ENCODE measurements at places on chromosomes 16 and 17. TPM values are rescaled to one million over a fixed set of nuclear protein-coding genes. Genes with fewer than 3 reads are reported as not detected.

The NPTX1 gene
- 0.67 TPM for total RNA-seq

The CCNF gene
- total RNA-seq: 4.4 TPM

The WNT9B gene
- not detected for total RNA-seq

GRCh38 chr17:19290066-19290705, 53.0 kb downstream of the EPN2 start:
- DNase-seq: no peak
- no peak overlapping the region for H3K27ac ChIP-seq
- no peaks in the 10 kb centered on the region for H3K4me1 ChIP-seq
- no peak overlapping the region for H3K4me3 ChIP-seq
- no peaks in the 10 kb centered on the region for H3K36me3 ChIP-seq

Measured in T-cell (primary cell).